Mammary epithelial cell (primary cell): ENCODE measurements at places on chromosomes 7 and 10. TPM values are rescaled to one million over a fixed set of nuclear protein-coding genes. Genes with fewer than 3 reads are reported as not detected.

DNA sequence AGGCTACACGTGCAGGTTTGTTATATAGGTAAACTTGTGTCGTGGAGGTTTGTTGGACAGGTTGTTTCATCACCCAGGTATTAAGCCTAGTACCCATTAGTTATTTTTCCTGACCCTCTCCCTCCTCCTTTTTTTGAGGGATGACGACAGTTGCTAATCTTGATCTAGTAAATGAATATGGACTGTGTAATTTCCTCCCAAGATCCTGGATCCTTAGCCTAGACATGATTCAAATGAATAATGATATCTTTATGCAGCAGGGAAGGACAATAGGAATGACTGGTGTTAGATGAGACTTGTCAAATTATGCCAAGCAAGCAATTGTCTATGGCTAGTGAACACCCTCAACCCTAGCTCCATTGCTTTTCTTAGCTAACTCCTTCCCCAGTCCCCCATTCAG, 156.2 kb downstream of the PLPP4 start:
- peak; percentile 19 for DNase-seq

- DNase-seq, result no peak
These were observed 288.6 kb upstream of the BMPER start for GRCh38 chr7:33616752-33617151.

- DNase-seq, result no peak
These were observed 120.7 kb downstream of the TES start for GRCh38 chr7:116331020-116331419.

DNA sequence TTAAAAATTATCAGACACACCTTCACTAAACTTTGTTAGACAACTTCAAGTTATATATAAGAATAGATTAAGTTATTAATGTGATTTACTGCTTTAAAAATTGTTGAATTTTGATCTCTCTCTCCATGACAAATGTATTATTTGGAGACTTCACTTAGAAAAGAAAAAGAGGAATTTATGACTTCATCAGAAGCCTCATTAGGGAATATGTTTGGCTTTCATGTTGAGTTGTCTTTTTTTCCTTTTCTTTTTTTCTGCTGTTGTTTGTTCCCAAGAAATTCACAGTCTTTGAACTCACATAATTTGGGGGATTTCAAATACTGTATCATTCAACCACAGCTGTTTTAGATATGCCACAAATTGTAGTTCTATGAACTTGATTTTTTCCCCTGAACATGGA, 149.5 kb downstream of the PPP1R9A start:
- no peak for DNase-seq

NUB1 gene
- 29.5 TPM for total RNA-seq

PYROXD2 gene
- total RNA-seq, result 6.9 and 10.2 TPM in 2 replicates

RNF32 gene
- 1.0 TPM for total RNA-seq

MMD2 gene
- not detected for total RNA-seq
